ENCODE measurements at places on chromosomes 7 and 10.

DNA sequence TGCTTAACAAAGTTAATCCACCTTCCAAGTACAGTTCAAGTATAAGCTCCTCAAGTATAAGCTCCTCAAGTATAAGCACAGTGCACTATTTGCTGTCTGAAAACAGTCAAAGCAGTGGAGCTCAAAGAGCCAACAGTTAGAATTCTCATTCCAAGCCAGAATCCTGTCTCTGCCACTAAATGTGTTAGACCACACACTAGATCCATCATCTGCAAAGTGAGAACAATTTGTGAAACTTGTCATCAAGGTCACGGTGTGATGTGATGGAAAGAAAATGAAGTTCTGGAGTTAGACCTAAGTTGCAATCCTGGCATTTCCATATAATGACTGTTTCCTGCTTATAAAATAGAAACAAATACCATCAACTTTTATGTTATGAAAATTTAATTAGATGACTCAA is 602.5 kb downstream of the TNS3 start:
- DNase-seq, result no peak

DNA sequence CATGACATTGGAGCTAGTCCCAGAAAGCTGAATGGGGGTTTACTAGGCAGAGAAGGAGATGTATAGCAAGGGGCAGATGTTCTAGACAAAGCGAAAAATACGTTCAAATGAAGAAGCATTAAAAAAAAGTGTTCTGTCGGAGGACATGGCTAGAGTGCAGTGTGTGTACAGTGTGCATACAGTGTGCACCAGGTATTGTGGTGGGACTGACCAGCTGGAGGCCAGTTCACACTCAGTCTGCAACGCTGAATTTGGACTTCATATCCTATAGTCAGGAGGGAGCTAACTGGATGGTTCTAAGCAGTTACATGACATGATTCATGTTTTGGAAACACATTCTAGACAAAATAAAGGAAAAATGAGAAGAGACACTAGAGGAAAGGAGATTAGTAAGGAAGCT is 8.8 kb downstream of the BBIP1 start:
- DNase-seq, result no peak

- no peak for DNase-seq
These were observed 55.1 kb downstream of the MGMT start for GRCh38 chr10:129522041-129522585.

- DNase-seq, result no peak
These were observed 80.3 kb downstream of the SKIDA1 start for GRCh38 chr10:21445163-21445562.

DNA sequence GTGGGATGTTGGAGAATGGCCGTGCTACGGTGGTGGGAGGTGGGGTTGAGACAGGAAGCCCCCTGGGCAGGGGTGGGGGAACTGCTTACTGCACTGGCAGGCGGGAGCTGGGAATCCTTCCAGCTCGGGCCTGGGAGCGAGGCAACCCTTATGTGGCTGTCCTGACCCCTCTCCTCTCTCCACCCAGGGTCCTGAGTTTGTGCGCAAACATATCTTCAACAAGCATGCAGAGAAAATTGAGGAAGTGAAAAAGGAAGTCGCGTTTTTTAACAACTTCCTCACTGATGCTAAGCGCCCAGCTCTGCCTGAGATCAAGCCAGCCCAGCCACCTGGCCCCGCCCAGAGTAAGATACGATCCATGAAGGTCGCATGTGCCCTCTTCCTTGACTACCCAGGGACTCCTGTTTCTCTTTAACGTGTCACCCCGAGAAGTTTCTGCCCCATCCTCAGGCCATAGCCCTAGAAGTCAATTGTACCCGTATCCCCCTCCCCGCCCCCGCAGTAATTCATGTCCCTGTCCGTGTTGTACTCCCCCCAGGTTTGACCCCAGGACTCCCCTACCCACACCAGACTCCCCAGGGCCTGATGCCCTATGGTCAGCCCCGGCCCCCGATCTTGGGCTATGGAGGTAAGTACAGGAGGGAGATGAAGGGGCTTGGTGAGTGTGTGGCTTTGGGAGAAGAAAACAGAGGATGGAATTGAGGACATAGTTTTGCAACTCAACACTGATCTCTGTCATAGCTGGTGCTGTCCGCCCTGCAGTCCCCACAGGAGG is 1.8 kb downstream of the UFSP1 start:
- peak; percentile 73 for DNase-seq

DNA sequence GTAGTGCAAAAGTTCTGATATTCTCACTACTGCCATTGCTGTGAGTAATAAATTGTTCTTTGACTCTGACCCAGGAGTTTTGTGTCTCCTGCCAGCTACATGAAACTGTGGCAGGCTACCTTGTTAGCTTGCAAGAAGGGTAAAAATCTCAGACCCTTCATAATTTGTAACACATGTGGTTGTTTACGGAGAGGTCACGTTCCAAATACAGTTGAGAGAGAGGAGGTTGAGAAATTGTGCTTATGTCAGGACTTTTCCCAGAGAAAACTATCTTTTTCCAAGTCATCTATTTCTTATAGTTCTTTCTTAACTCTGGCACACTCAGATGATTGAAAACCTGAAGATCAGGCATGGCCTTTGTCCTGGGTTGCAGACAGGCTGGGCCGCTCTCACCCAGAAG is 114.4 kb upstream of the SVIL start:
- DNase-seq, result no peak

GRCh38 chr10:47372726-47373125 is 11.4 kb downstream of the ZNF488 start:
- no peak for DNase-seq

- DNase-seq, result no peak
These were observed 28.2 kb downstream of the PDGFA start for GRCh38 chr7:491292-491957.

DNA sequence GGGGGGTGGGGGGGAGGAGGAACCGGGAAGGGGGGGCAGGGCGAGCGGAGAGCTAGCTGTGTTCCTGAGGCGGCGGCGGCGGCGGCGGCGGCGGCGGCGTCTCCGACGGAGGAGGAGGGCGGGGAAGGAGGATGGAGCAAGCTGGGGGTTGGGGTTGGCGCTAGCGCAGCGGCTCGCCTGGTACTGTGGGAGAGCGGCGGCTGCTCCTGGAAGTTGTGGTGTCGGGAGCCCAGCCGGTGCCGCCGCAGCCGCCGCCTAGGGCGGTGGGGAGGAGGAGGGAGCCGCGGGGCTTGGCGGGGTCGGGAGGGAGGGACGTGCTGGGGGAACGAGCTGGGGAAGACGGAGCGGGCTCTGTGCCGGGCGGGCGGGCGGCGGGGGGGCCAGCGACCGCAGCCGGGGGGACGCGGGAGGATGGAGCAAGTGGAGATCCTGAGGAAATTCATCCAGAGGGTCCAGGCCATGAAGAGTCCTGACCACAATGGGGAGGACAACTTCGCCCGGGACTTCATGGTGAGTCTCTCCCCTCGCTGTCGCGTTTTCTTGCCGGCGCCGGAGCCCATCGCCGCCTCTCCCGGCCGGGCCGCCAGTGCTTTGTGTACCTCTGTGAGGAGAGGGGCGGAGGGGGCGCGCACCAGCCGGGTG is at the start of gene PTPN12:
PTPN12 (plus strand) TSS at position 160 of the 642 bp plus-strand sequence; CDS start at position 412, 252 bp downstream.
- peak; percentile 22 for DNase-seq

GRCh38 chr10:132897516-132898381 is 44.6 kb downstream of the CFAP46 start:
- no peak for DNase-seq

- no peak for DNase-seq
These were observed 151.0 kb upstream of the AHR start for GRCh38 chr7:17147409-17147808.

- no peak for DNase-seq
These were observed 8.8 kb downstream of the DCLRE1C start for GRCh38 chr10:14945108-14945507.

DNA sequence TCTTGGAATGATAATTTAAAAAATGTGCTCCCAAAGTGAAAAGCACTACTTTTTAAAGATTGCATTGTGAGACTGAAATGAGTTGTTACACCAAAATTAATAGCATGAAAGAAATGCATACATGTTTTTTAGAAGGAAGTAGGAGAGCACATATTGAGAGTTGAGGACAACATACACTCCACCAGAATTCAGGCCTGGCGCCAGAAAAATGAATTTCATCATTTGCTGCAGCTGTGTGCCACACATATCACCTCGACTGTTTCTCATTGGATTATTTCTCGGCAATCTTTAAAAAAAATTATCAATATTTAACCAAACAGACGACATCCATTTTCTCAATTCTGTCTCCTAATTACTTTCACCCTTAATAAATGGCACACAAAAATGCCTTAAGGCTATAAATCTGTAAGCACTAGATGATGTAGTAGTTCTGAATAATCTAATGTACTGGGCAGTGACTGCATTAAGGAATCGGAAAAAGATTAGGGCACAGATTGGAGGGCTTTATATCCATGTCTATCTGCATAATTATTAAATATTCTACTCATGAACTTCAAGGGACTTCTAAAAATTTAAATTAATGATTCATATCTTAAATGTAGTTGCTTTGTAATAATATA is 590.4 kb downstream of the NXPH1 start:
- DNase-seq, result no peak

DNA sequence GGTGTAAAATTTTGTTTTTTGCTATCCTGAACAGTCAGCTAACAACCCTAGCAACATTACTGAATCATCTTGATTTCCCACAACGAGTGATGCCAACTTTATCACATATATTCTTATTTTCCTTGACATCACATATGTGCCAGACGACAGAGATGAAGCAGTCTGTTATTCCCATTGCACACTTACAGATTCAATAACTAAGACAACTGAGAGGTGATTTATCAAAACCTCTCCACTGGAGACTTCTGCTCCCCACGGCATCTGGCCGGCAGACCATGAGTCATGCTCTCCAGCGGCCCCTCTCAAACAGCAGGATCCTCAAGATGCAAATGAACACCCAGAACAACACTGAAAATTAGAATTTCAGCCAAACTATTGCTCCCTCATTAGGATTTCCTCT is 57.1 kb downstream of the AMPH start:
- no peak for DNase-seq

DNA sequence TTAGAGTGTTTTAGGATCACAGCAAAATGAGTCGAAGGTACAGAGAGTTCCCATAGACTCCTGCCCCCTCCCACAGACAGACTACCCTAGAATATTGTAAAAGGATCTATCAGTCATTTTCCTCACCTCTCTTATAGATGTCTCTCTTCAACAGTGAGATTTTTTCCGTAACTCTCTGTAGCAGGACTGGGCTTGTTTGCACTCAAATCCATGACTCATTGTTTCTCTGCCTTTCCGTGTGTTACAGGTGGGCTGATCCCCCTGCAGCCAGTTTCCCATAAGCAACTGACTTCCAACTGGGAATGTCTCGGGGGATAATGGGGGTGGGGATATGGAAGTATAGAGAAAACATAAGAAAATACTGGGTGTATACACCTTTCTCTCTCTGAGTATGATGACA is 921.0 kb downstream of the GATA3 start:
- DNase-seq, result no peak

Data from CD4-positive, alpha-beta T cell treated with Interferon alpha-2 for 1 hour (primary cell).